ENCODE measurements at places on chromosomes 3 and 15.

DNA sequence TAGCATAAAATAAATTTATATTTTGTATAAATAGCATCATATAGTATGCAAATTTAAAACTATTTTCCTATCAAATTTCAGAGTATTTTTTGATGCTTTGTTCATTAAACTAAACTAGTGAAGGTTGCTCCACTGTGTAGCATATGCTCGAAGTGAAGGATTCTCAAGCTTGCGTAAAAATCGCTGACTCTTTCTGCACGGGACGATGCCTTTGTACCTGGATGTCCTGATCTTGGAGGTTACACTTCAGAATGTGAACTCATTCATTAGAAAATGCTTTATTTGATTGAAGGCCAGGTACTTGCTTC, 305.0 kb downstream of the WDR72 start:
- DNase-seq: no peak

- no peak for DNase-seq
Observed at GRCh38 chr15:40328751-40329150, 5.3 kb downstream of the INAFM2 start.

- no peak for DNase-seq
Observed at GRCh38 chr15:89395996-89396395, 61.4 kb upstream of the POLG start.

DNA sequence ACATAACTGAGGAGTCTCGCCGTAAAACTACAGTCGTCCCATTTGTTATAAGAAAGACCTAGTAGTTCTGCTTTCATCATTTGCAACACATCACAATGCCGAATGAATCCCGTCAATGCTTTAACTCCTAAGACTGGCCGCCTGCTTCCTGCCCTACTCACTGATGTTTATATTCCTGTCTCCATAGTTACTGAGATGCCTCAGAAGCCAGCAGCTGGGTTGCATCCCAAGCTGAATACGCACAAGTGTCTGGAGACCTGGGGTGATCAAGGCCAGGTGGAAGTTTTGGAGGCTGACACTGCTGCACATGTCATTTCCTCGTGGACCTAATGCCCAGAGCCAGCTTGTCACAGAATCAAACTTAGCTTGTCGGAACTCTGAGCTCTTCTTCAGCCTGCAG, 95.2 kb upstream of the UBE2E1 start:
- DNase-seq: no peak

GRCh38 chr15:29556380-29556779, 265.9 kb downstream of the TJP1 start:
- DNase-seq: no peak

DNA sequence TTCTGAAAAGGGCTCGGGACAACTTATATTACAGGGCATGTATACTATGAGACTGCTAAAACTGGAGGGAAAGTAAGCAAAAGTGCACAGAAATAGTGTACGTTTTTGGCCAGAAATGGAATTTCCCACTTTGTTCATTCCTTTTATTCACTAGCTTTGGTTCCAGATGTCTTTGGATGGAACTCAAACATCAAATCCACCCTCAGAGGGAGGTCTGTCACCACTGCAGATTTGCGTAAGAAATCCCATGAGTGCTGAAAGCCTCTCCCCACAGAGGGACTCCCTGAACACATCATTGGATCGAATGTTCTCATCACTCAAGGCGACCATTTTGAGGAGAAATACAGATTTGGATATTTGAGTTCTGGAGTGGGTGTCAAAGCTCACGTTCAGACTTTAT, 71.6 kb downstream of the FEM1B start:
- no peak for DNase-seq

- DNase-seq: no peak
Observed at GRCh38 chr3:69490235-69490634, 104.3 kb upstream of the FRMD4B start.

Data from NCI-H2029 treated with DMSO at 0.1 percent for 48 hours (cell line).